Spinal cord (tissue), 10 donors: ENCODE measurements at places on chromosomes 13 and 19. TPM values are rescaled to one million over a fixed set of nuclear protein-coding genes. Genes with fewer than 3 reads are reported as not detected.

DNA sequence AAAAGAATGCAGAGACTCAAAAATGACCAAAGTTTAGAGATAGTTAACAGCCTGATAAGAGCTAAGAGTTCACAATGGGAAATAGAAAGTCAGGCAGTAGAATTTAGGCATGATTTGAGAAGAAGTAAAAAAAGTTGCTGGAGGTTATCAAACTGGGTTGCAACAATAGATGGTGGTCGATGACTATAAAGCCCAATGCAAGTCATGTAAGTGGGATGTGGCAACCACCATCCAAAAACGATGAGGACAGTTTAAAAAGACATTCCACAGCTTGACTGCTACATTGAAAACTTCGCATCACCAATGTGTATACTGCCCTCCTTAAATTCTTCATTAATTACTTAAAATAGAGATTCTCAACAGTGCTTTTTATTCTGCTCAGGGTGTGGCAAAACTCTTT is 19.7 kb downstream of the ELF1 start:
- DNase-seq = no peak

GRCh38 chr13:80870186-80870585 is 529.3 kb upstream of the SPRY2 start:
- DNase-seq = no peak

DNA sequence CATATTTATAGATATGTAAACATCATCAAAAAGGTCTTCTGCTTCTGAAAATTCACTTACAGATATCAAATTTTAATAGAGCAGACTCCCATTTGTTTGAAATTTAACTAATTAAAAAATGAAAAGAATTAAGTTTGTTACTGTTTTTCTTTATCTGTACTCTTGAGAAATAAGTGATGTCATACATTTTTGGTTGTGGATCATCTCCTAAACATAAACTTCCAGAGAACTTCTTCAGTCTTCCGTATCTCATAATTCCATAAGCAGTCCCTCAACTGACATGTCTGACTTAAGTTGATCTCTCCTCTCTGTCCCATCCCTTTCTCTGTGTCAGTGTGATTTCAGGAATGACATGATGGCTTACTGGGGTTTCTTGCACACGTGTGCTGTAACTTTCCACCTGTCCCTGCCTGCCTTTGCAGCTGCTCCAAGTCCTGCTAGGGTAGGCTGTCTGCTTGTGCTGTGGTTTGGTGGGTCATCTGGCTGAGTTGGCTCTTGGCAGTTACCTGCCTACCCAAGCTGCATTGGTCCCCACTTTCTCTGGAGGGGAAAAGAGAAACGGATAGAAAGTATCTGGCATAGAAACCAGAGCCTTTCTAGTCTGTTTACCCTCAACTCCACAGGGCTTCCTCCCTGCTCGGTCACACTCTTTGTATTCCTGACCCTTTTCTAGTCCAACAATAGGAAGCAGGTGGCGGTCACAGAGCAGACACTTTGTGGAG is 127.1 kb downstream of the GGACT start:
- peak; percentile 32 for DNase-seq

- no peak for DNase-seq
These were observed 12.6 kb upstream of the NDFIP2 start for GRCh38 chr13:79468402-79468801.

GRCh38 chr13:113905942-113906341 is 42.1 kb upstream of the GAS6 start:
- DNase-seq = no peak

APBA3 gene
- total RNA-seq = 19.9 TPM

CERS1 gene
- 32.8 TPM for total RNA-seq
